ENCODE measurements at places on chromosomes 13 and 19.
A peak's percentile ranks its signal among the peaks of the same experiment; 100 is the strongest.

DNA sequence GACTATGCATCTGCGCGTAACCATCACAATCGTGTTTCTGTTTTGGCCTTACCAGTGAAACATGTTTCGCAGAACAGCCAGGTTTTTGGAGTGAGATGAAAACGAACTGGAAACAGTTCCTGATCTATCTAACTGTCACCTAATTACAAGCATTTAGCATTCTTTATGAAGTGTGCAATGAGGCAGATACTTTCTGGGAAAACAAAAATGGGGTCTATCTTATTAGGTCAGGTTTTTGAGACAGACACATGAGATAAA lies 182.8 kb downstream of the LMO7 start:
- DNase-seq, result no peak

GRCh38 chr19:18418483-18419194 lies 559 bp upstream of the SSBP4 start:
- DNase-seq, result peak; percentile 34

DNA sequence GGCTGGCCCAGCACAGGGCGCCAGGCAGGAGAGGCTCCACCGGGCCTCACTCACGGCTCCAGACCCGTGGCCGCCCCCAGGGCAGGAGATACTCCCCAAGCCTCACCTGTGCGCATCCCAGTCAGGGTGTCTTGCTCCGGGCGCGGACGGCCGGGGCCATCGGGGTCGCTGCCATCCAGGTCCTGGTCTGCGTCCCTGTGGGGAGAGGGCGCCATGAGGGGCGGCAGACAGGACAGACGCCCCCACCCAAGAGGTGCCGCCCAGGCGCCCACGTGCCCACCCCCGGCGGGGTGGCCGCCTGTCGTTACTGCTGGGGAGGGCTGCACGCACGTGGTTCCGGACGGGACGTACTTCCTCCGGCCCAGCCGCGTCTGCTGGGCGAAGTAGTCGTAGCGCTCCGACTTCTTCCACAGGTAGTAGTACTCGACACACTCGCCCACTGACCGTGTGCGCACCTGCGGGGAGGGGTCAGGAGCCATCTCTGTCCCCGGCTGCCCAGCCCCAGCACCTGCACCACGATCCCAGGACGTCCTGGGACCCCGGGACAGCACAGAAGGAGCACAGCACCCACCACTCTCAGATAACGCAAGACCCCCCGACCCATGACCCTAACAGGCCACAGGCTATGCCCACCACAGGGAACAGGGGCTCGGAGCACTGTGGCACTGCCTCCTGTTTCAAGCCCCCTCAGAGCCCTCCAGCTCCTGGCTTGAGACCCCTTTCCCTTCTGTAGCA lies 17.4 kb upstream of the PLPP2 start:
- DNase-seq, result no peak

- DNase-seq, result no peak
Measured at GRCh38 chr13:44084146-44084545, 204.4 kb downstream of the LACC1 start.
